ENCODE measurements at places on chromosomes 12 and 14. TPM values are rescaled to one million over a fixed set of nuclear protein-coding genes. Genes with fewer than 3 reads are reported as not detected.

- DNase-seq = no peak
Measured at GRCh38 chr12:101832030-101832429, 1.3 kb upstream of the GNPTAB start.

GRCh38 chr14:24310646-24311604 lies at the start of gene LTB4R:
LTB4R (plus strand) TSS chr14:24311502; CDS start chr14:24315652, 4,150 bp downstream.
- peak; percentile 83 for DNase-seq

DNA sequence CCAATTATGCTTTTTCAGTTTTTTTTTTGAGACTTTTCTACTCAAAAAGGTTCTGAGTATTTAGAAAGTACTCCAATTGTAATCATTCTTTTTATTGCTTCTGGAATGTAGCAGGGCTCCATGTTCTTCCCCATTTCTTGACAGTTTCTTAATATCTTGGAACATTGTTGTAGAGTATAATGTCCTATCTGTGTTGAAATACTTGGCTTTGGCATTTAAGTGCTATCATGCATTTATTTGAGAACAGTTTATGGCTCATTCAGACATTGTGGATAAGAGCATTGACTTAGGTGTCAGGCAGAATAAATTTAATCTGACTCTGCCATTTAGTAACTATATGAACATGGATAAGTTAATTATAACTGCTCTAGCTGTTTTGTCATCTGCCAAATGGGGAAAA lies 28.3 kb downstream of the ADIPOR2 start:
- no peak for DNase-seq

The LTBR gene
- total RNA-seq = 120 TPM

The GALNT16 gene
- total RNA-seq = 1.3 TPM

All from left colon (tissue), 2 donors.